ENCODE measurements at places on chromosomes 5 and 9.

DNA sequence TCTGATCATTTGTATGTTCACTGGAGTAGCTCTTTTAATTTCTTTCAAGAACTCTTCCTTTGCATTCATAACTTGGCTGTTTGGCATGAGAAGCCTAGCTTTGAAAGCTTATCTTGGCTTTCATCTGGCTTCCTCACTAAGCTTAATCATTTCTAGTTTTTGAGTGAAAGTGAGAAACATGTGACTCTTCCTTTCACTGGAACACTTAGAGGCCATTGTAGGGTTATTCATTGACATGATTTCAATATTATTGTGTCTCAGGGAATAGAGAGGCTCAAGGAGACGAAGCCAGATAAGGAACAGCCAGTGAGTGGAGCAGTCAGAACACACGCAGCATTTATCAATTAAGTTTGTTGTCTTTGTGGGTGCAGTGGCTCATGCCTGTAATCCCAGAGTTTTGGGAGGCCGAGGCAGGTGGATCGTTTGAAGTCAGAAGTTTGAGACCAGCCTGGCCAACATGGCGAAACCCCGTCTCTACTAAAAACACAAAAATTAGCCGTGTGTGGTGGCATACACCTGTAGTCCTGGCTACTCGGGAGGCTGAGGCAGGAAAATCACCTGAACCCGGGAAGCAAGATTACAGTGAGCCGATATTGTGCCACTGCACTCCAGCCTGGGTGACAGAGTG is 98.3 kb downstream of the UGCG start:
- DNase-seq = no peak

- DNase-seq = no peak
These were observed 93.2 kb downstream of the NLN start for GRCh38 chr5:65815161-65815560.

DNA sequence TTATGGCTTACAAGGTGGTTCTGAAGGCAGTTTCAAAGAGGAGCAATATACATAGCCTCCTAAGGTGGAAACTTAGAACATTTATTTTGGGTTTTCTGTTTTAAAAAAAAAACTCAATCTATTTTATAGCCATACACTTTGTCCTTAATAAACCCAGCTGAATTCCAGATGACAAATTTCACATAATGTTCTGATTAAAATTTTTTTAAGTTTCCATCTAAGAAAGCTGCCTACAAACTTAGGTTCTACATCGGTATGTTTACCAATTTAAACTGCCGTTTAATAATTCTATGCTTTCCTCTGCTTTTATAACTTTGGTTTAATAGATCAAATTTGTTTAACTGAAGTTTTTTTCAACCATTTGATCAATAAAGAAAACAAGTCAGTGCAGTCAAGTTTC is 12.5 kb downstream of the NR3C1 start:
- no peak for DNase-seq

DNA sequence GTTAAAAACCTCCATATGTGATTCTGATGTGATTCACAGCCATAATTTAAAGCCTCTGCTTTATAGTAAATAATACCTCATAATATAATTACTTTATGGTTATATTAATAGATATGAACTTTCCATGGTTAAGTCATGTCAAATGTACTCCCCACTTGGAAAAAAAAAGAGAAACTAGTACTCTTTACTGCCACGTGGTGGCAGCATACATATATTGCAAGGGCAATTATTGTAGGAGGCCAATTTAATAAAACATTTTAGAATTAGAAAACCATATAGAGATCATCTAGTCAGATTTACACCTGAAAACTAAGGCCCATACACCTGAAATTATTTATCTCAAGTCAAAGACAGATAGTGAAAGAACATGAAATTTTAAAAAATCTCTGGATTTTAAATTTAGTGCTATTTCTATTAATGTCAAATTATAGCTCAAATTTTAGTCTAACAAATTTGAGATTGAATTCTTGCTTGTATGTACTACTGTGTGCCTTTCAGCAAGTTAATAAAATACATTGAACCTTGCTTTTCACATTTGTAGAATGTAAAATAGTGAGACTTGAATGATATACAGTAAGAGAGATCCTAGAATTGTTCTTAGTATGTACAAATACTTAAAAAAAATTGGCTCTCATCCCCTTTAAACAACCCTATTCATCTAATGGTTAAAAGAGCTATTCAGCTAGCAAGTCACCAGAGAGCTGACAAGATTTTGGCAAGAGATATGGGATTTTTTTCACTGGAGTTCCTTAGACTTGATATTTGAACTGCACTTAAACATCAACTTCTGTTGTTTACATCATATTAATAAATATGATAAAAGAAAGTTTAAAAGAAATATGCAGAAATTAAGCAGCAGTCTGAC is 603.8 kb downstream of the TLE4 start:
- no peak for DNase-seq

DNA sequence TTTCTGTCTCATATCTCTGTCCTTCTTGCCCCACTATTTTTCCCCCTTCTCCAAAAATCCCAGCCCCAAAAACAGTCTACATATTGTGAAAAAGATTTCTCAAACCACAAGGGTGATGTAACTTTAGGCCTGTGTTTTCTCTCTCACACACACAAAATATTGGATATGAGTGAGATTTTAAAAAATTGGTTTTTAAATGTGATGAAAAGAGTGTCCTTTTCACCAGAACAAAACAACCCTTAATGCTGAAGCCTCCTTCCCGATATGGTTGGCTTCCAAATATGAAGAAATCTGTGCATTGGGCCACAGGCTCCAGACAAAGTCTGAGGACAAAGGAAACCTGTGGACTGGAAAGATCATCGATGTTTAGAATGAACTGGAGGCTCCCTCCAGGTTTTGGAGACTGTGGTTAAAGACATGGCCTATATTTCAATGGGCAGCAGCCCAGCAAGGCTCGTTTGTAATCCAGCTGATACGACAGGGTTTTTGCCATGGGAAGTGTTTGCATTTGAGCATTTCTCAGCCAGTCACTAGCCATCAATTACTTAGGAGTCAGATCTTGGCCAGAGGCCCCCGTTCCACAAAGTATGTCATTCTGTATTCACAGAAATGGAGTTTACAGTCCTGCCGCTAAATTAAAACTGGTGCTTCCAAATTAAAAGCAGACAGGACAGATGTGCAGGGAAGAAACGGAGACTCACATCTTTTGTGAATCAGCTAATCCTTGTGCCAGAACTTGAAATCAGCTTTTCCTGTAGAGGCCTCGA is 546.3 kb downstream of the EBF1 start:
- no peak for DNase-seq

GRCh38 chr9:83313781-83314180 is 224.4 kb downstream of the FRMD3 start:
- DNase-seq = no peak

DNA sequence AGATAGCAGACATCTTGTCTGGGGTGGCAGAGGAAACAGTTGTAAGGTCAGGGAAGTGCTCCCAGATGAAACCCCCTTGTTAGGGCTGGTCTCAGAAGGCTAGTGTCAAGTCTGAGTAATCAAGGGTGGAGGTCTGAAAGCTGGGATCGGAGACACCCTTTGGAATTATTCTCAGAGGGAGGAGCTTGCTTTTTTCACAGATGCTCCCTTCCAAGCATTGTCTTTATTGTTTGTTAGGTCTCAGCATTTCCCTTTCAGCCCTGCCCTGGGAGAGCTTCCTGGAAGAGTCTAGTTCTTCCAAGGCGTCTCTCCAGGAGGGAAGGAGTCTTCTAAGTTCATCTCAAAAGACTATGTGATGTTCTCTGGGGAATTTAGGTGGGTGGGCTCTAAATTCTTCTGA is 3.2 kb downstream of the TEK start:
- DNase-seq = no peak

Measured in activated T-cell treated with anti-CD3 and anti-CD28 coated beads for 1 hour (primary cell).